PC-9 (cell line): ENCODE measurements at places on chromosomes 12 and 14. TPM values are rescaled to one million over a fixed set of nuclear protein-coding genes. Genes with fewer than 3 reads are reported as not detected.

The KRT3 gene
- 0.24 and 0.73 TPM in 2 replicates for total RNA-seq

The CLEC14A gene
- total RNA-seq: 0.23 and 0.31 TPM in 2 replicates

GRCh38 chr12:65881965-65882413, 57.7 kb downstream of the HMGA2 start:
- no peak overlapping the region for H3K27ac ChIP-seq
- H3K36me3 ChIP-seq: peaks cover 28% of the 10 kb centered on the region; the same call in 1 of the 2 replicates
- H3K4me1 ChIP-seq: peaks cover 36% of the 10 kb centered on the region
- H3K27me3 ChIP-seq: no peaks in the 10 kb centered on the region

- H3K27ac ChIP-seq: no peak overlapping the region
- DNase-seq: no peak
- H3K36me3 ChIP-seq: no peaks in the 10 kb centered on the region
- no peaks in the 10 kb centered on the region for H3K27me3 ChIP-seq
- H3K4me1 ChIP-seq: no peaks in the 10 kb centered on the region
- H3K4me3 ChIP-seq: no peak overlapping the region
Observed at GRCh38 chr14:98334186-98334585, 937.8 kb downstream of the BCL11B start.

GRCh38 chr14:33508126-33509062, 442.5 kb downstream of the EGLN3 start:
- H3K27ac ChIP-seq: no peak overlapping the region
- no peaks in the 10 kb centered on the region for H3K36me3 ChIP-seq
- no peak overlapping the region for H3K4me3 ChIP-seq

DNA sequence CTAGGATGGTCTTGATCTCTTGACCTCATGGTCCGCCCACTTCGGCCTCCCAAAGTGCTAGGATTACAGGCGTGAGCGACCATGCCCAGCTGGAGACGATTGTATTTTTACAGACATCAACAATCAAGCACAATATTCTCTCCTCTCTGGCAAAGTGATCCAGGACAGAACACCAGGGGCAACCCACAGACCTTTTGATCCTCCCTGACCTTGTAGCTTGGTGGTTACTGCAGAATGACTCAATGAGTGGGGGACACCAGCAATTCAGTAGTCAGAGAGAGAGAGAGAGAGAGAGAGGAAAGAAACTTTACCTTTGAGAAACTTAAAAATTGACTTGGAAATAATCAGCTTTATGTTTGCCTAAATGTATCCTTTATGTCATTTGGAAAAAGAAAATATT, 51.2 kb downstream of the DRAM1 start:
- H3K36me3 ChIP-seq: no peaks in the 10 kb centered on the region
- no peak for DNase-seq
- no peaks in the 10 kb centered on the region for H3K27me3 ChIP-seq
- no peaks in the 10 kb centered on the region for H3K4me1 ChIP-seq
- H3K4me3 ChIP-seq: no peak overlapping the region
- H3K27ac ChIP-seq: no peak overlapping the region
